ENCODE measurements at places on chromosomes 5 and 9. TPM values are rescaled to one million over a fixed set of nuclear protein-coding genes. Genes with fewer than 3 reads are reported as not detected.

- H3K36me3 ChIP-seq: no peaks in the 10 kb centered on the region
- H3K27ac ChIP-seq: no peak overlapping the region
- DNase-seq: no peak
These were observed 63.6 kb upstream of the MAMDC2 start for GRCh38 chr9:69980041-69980440.

DNA sequence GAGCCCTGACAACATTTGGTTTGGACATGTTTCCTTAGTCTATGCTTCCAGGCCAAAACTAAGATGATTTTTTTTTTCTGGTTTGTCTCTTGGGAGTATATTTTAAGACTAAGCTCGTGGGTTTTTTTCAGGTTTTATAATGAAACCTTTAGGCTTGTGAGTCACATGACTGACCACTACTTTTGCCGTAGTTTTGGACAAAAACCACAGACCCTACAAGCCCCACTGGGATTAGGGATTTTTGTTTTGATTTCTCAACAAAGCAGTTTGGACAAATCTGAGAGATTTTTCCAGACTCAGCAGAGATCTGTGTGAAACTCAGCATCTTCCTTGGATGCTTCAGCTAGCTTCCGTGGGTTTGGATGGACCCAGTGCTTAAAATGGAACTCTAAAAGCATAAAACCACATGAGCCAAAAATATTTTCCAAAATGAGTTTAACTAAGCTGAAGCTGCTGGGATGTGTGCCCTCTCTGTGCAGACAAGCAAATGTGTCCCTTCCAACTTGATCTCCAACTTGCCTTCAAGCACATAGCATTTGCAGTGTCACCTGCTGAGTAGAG lies 70.3 kb upstream of the SMIM15 start:
- H3K27me3 ChIP-seq: no peaks in the 10 kb centered on the region
- no peak for DNase-seq
- no peak overlapping the region for H3K4me3 ChIP-seq
- no peaks in the 10 kb centered on the region for H3K4me1 ChIP-seq

DNA sequence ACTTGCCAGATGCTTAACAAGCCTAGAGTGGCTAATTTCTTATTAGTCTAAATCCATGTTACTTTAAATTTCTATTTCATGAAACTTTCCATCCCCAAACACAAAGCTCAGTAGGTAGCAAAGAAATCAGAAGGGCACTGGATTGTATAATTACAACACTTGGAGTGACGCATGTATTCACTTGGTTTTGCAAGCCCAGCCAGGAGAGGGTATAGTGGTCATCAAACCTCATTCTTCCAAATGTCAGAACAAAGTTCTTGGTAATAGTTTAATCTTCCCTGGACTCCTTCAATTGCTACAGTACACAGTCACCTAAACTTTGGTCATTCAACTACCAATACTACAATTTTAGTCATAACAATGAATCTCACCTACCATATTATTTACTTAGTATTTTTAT lies 112.1 kb downstream of the SEMA6A start:
- DNase-seq: no peak
- no peaks in the 10 kb centered on the region for H3K4me1 ChIP-seq
- H3K27ac ChIP-seq: no peak overlapping the region
- H3K36me3 ChIP-seq: peaks cover 49% of the 10 kb centered on the region
- H3K4me3 ChIP-seq: no peak overlapping the region
- no peaks in the 10 kb centered on the region for H3K27me3 ChIP-seq

GRCh38 chr9:128420060-128420650 lies 502 bp upstream of the CERCAM start:
- H3K4me3 ChIP-seq: peak overlapping the region; percentile 54
- peaks cover 22% of the 10 kb centered on the region for H3K27me3 ChIP-seq

GRCh38 chr9:107744873-107745272 lies 255.3 kb upstream of the KLF4 start:
- H3K27ac ChIP-seq: no peak overlapping the region
- H3K36me3 ChIP-seq: no peaks in the 10 kb centered on the region
- no peak overlapping the region for H3K4me3 ChIP-seq
- H3K4me1 ChIP-seq: no peaks in the 10 kb centered on the region

GRCh38 chr5:32090026-32090754 lies 83.9 kb downstream of the GOLPH3 start:
- H3K4me1 ChIP-seq: no peaks in the 10 kb centered on the region
- DNase-seq: no peak
- H3K27me3 ChIP-seq: no peaks in the 10 kb centered on the region
- no peak overlapping the region for H3K27ac ChIP-seq
- H3K36me3 ChIP-seq: peaks cover 2% of the 10 kb centered on the region

- no peak for DNase-seq
- no peak overlapping the region for H3K4me3 ChIP-seq
- H3K4me1 ChIP-seq: no peaks in the 10 kb centered on the region
- peaks cover 24% of the 10 kb centered on the region for H3K36me3 ChIP-seq
- no peak overlapping the region for H3K27ac ChIP-seq
These were observed 34.4 kb downstream of the RABGAP1 start for GRCh38 chr9:122975196-122975595.

GRCh38 chr5:69105996-69106906 lies 12.4 kb downstream of the SLC30A5 start:
- H3K4me1 ChIP-seq: no peaks in the 10 kb centered on the region
- no peaks in the 10 kb centered on the region for H3K27me3 ChIP-seq
- DNase-seq: no peak
- H3K27ac ChIP-seq: no peak overlapping the region

DNA sequence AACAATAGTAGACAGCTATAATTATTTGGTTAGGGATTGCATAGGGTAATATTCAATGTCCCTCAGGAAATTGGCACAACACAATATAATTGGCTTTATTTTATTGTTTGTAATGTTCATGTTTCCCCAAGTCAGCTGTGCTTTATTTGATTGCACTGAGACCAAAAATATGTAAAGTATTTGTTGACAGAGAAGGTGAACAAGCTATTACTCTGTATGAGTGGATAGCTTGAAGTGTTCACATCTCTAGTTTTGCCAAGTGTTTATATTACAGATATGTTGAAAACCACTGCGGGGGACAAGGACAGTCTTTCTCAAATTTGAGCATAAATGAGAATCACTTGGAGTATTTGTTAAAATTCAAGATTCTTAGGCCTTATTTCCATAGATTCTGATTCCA lies 83.3 kb downstream of the RAB3C start:
- no peak overlapping the region for H3K4me3 ChIP-seq
- H3K27ac ChIP-seq: no peak overlapping the region
- no peaks in the 10 kb centered on the region for H3K4me1 ChIP-seq
- H3K27me3 ChIP-seq: no peaks in the 10 kb centered on the region

GRCh38 chr5:54108136-54108535 lies 202.2 kb downstream of the ARL15 start:
- H3K4me3 ChIP-seq: no peak overlapping the region
- DNase-seq: no peak
- no peaks in the 10 kb centered on the region for H3K27me3 ChIP-seq
- H3K36me3 ChIP-seq: peaks cover 11% of the 10 kb centered on the region

DNA sequence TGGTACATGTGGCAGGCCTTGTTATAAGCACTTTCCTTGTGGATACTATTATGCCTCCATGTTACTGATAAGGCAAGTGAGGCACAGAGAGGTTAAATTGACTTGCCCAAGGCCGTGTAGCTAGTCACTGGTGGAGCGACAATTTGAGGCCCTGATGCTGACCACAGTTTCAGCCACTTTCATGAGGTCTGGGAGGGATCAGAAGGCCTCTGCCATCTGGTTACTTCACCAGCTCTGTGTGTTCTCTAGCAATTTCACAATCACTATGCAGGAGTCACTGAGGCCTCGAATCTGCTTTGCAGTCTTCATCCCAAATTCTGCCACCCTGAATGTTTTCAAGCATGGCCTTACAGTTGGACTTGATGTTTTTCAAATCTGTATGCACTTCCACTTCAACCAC lies 9.1 kb downstream of the LRRC70 start:
- H3K36me3 ChIP-seq: peaks cover 8% of the 10 kb centered on the region
- no peak overlapping the region for H3K4me3 ChIP-seq
- DNase-seq: no peak
- H3K27me3 ChIP-seq: no peaks in the 10 kb centered on the region
- no peaks in the 10 kb centered on the region for H3K4me1 ChIP-seq

- no peaks in the 10 kb centered on the region for H3K36me3 ChIP-seq
- H3K27me3 ChIP-seq: no peaks in the 10 kb centered on the region
These were observed 246.8 kb upstream of the DAB2 start for GRCh38 chr5:39671561-39671961.

DNA sequence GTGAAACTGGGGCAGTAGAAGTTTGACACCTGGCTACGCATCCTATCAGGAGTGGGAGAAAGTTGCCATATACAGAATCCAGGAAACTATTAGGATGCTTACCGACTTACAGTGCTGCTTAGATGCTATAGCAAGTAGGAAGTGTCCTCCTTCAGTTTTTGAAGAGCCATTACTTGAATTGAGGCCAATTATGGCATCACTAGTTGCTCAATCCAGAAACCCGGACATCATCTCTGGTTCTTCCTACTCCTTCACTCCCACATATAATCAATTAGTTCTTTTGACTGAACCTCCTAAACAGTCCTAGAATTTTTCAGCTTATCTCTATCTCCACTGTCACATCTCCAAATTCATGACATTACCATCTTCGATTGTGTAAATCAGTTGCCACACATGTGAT lies 41.8 kb upstream of the UGCG start:
- no peaks in the 10 kb centered on the region for H3K4me1 ChIP-seq
- H3K4me3 ChIP-seq: no peak overlapping the region
- no peak for DNase-seq
- H3K27ac ChIP-seq: no peak overlapping the region
- no peaks in the 10 kb centered on the region for H3K36me3 ChIP-seq

- no peak overlapping the region for H3K27ac ChIP-seq
- peaks cover 20% of the 10 kb centered on the region for H3K36me3 ChIP-seq
- H3K27me3 ChIP-seq: no peaks in the 10 kb centered on the region
These were observed 21.9 kb downstream of the POLR1E start for GRCh38 chr9:37507566-37508134.

- H3K4me3 ChIP-seq: no peak overlapping the region
- no peaks in the 10 kb centered on the region for H3K27me3 ChIP-seq
- DNase-seq: no peak
- H3K4me1 ChIP-seq: no peaks in the 10 kb centered on the region
- no peaks in the 10 kb centered on the region for H3K36me3 ChIP-seq
These were observed 227.6 kb upstream of the DAP start for GRCh38 chr5:10988622-10989021.

- no peak for DNase-seq
- no peak overlapping the region for H3K27ac ChIP-seq
- no peaks in the 10 kb centered on the region for H3K36me3 ChIP-seq
- no peak overlapping the region for H3K4me3 ChIP-seq
- peaks cover 5% of the 10 kb centered on the region for H3K4me1 ChIP-seq
These were observed 119.6 kb upstream of the IL12B start for GRCh38 chr5:159449925-159450324.

GRCh38 chr9:33823801-33824200 lies 6.8 kb downstream of the UBE2R2 start:
- peaks cover 4% of the 10 kb centered on the region for H3K4me1 ChIP-seq
- H3K27ac ChIP-seq: no peak overlapping the region
- H3K4me3 ChIP-seq: no peak overlapping the region
- H3K36me3 ChIP-seq: peaks cover 5% of the 10 kb centered on the region

DNA sequence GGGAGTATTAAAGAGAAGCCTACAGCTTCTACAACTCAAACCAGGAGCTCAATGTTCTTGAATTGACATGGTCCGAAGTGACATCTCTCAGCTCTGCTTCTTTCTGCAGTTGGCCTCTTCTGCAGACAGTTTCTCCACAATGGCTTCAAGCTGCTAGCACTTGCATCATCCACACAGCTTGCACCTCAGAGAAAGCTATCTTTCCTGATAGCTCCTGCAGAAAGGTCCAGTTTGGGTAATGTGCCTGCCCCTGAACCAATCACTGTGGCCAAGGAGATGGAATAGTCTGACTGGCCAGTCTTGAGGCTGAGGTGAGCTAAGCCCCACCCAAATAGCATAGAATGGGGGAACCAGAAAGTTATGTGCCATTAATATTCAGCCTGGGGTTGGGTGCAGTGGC lies 95.8 kb upstream of the ABCA1 start:
- H3K27ac ChIP-seq: no peak overlapping the region
- H3K4me1 ChIP-seq: no peaks in the 10 kb centered on the region
- no peaks in the 10 kb centered on the region for H3K27me3 ChIP-seq
- DNase-seq: no peak
- no peaks in the 10 kb centered on the region for H3K36me3 ChIP-seq
- H3K4me3 ChIP-seq: no peak overlapping the region

GRCh38 chr9:104091708-104092107 lies 2.4 kb upstream of the SMC2 start:
- H3K27me3 ChIP-seq: no peaks in the 10 kb centered on the region
- no peak overlapping the region for H3K4me3 ChIP-seq
- peak overlapping the region; percentile 91 for H3K27ac ChIP-seq
- no peaks in the 10 kb centered on the region for H3K36me3 ChIP-seq

GRCh38 chr9:116394070-116394469 lies 240.5 kb downstream of the PAPPA start:
- no peaks in the 10 kb centered on the region for H3K4me1 ChIP-seq
- H3K27ac ChIP-seq: no peak overlapping the region
- no peaks in the 10 kb centered on the region for H3K27me3 ChIP-seq
- H3K36me3 ChIP-seq: peaks cover 5% of the 10 kb centered on the region

DNA sequence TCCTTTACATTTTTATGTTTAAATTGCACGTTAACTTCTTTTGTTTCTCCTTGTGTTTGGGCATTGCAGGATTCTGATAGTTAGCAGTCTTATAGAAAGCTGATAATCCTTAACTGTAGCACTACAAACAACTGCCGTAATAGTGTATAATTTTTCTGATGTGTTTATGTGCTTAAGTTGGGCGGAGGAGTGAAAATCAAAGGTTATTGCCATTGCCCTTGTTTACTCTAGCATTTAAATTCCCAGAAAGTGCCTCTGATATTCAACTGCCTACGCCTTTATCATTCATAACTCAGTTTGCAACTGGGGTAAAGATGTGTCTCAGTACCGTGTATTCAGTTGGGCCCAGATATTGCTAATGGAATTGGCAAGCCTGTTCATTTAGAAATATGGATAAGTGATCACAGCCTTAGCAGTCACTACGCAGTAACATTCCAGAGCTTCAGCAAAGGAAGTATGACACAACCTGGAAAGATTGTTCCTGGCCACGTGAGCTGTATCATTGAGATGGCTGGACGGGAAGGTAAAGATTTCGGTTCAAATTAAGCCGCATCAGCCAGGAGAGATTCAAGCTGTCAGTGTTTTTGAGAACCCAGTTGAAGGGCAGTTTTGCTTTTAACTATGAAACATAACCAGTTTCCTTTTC lies 28.1 kb upstream of the LRRTM2 start:
- H3K4me1 ChIP-seq: no peaks in the 10 kb centered on the region
- H3K27me3 ChIP-seq: no peaks in the 10 kb centered on the region
- no peak overlapping the region for H3K4me3 ChIP-seq
- DNase-seq: no peak
- peaks cover 67% of the 10 kb centered on the region for H3K36me3 ChIP-seq

- no peak for DNase-seq
- no peaks in the 10 kb centered on the region for H3K4me1 ChIP-seq
- no peak overlapping the region for H3K27ac ChIP-seq
- no peaks in the 10 kb centered on the region for H3K27me3 ChIP-seq
- no peaks in the 10 kb centered on the region for H3K36me3 ChIP-seq
These were observed 146.0 kb upstream of the FBXL7 start for GRCh38 chr5:15354021-15354420.

- H3K27ac ChIP-seq: no peak overlapping the region
- H3K4me3 ChIP-seq: no peak overlapping the region
- H3K27me3 ChIP-seq: no peaks in the 10 kb centered on the region
These were observed 40.3 kb upstream of the NAA35 start for GRCh38 chr9:85900504-85901201.

SPATA9 gene
- polyA plus RNA-seq: 1.1 TPM

PPP3R2 gene
- polyA plus RNA-seq: 0.01 TPM

PRRT1B gene
- 2.0 TPM for polyA plus RNA-seq

NEUROG1 gene
- polyA plus RNA-seq: not detected

IFNA2 gene
- not detected for polyA plus RNA-seq

TRIM41 gene
- 22.4 TPM for polyA plus RNA-seq

WDR38 gene
- polyA plus RNA-seq: not detected

KIF4B gene
- polyA plus RNA-seq: 0.01 TPM

TBC1D2 gene
- 30.1 TPM for polyA plus RNA-seq

ANKRD31 gene
- polyA plus RNA-seq: 0.21 TPM

PCDHB12 gene
- 1.2 TPM for polyA plus RNA-seq

IGFBPL1 gene
- 3.8 TPM for polyA plus RNA-seq
